NCI-H2171 (cell line): ENCODE measurements at places on chromosomes 11 and 22.

DNA sequence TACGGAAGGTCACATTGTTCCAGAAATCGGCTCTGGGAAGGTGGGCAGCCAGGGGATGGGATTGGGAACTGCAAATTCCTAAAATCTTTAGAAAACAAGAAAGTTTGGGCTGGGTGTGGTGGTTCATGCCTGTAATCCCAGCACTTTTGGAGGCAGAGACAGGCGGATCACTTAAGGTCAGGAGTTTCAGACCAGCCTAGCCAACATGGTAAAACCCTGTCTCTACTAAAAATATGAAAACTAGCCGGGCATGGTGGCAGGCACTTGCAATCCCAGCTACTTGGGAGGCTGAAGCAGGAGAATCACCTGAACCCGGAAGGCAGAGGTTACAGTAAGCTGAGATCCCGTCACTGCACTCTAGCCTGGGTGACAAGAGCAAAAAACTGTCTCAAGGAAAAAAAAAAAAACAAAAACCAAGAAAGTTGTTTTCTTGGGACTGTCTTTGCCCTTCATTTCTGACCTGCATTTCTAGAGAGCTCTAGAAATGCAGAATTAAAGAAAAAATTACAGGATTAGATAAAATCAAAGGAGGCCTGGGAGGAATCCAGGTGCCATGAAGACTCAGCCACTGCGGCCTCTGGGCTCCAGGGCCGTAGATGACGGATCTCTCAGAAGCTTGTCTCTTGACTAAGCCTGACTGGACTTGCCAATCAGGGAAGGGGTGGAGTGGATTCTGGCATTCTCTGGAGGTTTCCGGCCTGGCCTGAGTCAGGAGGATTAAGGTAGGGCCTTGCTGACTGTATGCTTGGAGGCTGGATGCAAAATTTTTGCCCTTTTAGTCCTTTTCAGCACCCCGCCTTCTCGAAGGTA, 5.3 kb upstream of the MALAT1 start:
- DNase-seq, result no peak

GRCh38 chr11:8973121-8973520, 8.9 kb upstream of the TMEM9B start:
- no peak for DNase-seq

GRCh38 chr11:29629286-29629685, 387.5 kb downstream of the KCNA4 start:
- no peak for DNase-seq

DNA sequence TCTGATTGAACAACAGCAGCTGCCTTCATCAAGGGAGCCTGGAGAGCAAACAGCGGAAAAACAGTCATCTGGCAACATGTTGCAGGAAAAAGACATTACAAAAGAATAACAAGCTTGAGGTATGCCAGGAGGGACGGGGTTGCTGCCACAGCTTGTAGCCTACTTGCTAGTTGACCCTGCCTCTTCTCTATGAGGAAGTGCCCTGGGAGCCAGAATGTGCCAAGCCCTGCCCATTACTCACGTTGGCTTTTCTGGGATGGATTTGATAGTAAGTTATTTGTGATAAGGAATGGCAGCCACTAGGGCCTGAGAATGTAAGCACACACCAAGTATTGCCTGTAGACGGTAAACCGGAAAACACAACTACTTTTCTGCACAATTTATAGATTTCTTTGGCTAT, 113.5 kb upstream of the KIRREL3 start:
- DNase-seq, result no peak

GRCh38 chr11:65911682-65912568, 6.9 kb downstream of the C11orf68 start:
- DNase-seq, result no peak

DNA sequence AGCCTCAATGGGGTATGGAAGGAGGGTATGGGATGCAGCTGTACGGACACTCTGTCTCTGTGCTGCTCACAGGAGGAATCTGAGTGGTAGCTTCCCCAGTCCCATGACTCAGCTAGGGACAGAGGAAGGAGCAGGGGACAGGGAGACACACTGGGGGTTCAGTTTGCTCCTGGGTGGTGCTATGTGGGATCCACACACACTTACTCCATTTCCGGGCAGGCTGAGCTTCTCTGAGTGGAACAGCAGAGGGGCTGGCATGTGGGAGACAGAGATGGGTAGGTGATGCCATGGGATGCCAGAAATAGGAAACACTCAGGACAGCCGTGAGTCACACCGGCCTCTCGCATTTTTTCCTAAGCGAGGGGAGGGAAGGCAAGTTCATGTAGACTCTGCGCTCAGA, 59.2 kb upstream of the KIRREL3 start:
- no peak for DNase-seq

- no peak for DNase-seq
These were observed 62.0 kb downstream of the FAM76B start for GRCh38 chr11:95727620-95728019.

- DNase-seq, result no peak
These were observed 143.6 kb upstream of the TRPC6 start for GRCh38 chr11:101727451-101727850.

GRCh38 chr11:36153551-36153950, 135.7 kb downstream of the COMMD9 start:
- no peak for DNase-seq

GRCh38 chr11:68903288-68904247, at the start of the genes IGHMBP2 and MRPL21:
IGHMBP2 (plus strand) TSS chr11:68903891; CDS start chr11:68903953, 62 bp downstream.
MRPL21 (minus strand) TSS chr11:68903832; CDS start chr11:68903810, 22 bp downstream.
- peak; percentile 81 for DNase-seq

GRCh38 chr11:16790486-16791190, 52.2 kb downstream of the C11orf58 start:
- no peak for DNase-seq

- no peak for DNase-seq
These were observed 26.5 kb downstream of the CTNND1 start for GRCh38 chr11:57787920-57788702.

DNA sequence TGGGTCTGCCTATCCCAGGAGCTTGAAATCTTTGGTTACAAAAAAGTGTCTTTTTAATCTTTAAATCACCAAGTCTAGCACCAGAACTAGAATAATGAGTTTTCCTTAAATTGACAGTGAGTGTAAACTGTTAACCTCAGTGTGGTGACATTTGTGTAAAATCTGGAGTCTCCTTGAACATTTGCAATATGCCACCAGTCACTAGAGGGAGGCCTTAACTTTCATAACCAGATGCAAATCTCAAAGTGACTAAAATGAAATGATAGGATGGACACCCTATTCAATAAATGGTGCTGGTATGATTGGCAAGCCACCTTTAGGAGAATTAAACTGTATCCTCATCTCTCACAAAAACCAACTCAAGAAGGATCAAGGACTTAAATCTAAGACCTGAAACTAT, 8.3 kb upstream of the SCGB1D2 start:
- DNase-seq, result no peak

GRCh38 chr11:107770551-107770951, 58.7 kb upstream of the SLN start:
- DNase-seq, result no peak

- peak; percentile 41 for DNase-seq
These were observed 1.4 kb downstream of the MFNG start for GRCh38 chr22:37484480-37485394.

DNA sequence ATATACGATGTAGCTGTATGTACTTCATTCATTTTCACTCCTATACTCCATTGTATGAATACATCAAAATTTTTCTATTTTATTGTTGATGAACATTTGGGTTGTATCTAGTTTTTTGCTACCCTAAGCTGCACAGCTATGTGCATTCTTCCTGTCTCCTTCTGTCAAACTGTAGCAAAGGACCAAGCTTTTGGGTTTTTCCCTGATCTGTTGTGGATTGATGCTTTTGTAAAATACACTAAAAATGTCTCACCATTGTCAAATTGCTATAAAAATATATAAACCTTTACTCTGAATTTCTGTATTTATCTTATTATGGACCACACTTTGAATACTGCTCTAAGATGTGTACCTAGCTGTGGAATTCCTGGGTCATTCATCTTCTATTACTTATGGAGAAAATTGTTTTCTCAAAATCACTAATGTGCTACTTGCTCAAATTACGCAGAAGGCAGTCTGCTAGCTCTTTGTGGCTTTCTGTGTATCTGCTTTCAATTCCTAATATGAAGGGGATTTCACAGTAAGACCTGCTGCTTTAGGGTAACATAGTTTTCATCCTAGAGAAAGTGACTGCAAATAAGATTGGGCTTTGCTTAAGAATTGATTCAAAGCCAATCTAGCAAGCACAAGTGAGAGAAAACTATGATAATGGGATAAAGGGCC, 123.4 kb downstream of the CYP2R1 start:
- no peak for DNase-seq

GRCh38 chr22:43110927-43111623, 525 bp downstream of the BIK start:
- DNase-seq, result peak; percentile 33

DNA sequence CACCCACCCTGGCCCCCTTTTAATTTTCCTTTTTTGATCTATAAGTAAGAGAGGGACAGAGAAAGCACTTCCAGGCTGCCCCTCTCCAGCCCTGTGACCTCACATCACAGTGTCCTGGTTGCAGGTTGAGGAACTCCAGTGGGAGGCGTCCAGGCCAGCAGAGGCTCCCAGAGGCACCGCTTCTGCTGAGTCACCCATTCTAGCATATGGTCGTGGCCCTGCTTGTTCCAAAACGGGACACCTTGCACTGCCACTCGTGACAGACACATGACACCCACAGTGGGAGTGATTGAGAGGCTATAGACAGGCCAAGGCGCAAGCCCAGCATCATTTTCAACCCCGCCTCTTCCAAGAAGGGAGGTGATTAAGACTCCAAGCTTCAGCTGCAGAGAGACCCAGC, 16.0 kb upstream of the TMPRSS4 start:
- no peak for DNase-seq

DNA sequence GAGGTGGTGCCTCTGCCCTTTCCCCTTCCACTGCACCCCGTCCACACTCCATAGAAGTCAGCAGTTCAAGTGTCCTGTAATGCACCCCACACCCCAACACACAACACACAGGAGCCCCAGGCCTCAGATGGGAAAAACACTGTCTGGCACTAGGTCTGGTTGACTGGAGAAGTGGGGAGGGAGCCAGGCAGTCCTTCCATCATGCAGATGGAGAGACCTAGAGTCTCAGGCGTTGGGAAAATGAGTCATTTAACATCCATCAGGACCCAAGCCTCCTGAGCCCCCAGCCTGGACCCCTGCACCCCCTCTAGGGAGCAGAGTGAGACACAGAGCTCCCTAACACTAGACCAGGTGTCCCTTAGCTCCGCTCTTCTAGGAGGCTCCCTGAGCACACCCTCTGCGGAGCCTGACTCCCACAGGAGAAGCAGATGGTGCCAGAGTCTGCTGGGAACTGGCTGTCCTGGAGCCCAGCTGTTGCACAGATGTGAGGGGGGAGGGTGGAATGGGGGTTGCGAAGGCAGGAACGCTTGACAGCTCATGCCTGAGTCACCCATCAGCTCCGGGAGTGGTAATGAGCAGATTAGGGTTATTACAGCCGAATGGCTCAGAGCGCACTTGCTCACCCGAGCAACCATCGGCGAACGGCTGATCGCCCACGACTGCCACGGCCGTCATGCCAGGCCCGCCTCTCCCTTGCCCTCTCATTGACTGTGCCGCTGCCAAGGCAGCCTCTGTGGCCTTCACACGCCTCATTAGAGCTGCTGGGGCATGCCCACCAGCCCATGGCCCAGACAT, 22.1 kb upstream of the SYT7 start:
- peak; percentile 96 for DNase-seq

- DNase-seq, result no peak
These were observed 124.5 kb downstream of the KCNQ1 start for GRCh38 chr11:2569321-2569721.

GRCh38 chr11:13228572-13228971, 49.0 kb upstream of the BMAL1 start:
- no peak for DNase-seq

GRCh38 chr11:118109231-118109630, 22.5 kb upstream of the SMIM35 start:
- DNase-seq, result no peak

DNA sequence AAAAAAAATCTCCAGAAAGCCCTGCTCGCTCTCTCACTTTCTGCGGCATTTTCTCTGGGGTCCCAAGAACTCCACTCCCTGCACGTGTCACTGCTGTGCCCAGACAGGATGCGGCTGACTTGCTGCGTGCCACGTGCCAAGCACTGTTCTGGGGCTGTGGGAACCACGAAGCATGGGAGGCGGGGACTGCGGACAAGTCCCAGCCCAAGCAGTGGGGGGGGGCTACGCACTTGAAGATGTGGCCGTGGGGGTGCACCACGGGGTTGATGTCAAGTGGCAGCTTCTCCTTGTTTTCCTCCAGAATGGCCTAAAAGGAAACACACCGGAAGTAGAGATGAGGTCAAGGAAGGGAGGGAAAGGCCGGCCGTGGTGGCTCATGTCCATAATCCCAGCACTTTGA, 10.8 kb downstream of the TTLL12 start:
- no peak for DNase-seq

DNA sequence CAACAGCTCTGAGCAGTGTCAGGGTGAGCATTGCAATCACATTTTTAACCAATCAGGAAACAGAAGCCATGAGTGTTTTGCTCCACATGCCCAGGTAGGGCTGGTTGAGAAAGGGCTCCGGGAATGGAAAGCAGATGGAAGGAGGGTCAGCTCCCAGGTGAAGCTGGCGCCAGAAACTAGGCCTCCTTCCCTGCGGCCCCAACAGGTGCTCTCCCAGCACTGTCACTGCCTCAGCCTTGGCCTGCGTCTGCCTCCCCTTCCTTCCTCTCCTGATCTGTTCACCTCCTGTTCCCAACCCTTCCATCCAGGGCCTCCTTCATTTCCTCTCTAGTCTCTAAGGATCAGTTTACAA, 4.6 kb upstream of the VSIG10L2 start:
- DNase-seq, result no peak

DNA sequence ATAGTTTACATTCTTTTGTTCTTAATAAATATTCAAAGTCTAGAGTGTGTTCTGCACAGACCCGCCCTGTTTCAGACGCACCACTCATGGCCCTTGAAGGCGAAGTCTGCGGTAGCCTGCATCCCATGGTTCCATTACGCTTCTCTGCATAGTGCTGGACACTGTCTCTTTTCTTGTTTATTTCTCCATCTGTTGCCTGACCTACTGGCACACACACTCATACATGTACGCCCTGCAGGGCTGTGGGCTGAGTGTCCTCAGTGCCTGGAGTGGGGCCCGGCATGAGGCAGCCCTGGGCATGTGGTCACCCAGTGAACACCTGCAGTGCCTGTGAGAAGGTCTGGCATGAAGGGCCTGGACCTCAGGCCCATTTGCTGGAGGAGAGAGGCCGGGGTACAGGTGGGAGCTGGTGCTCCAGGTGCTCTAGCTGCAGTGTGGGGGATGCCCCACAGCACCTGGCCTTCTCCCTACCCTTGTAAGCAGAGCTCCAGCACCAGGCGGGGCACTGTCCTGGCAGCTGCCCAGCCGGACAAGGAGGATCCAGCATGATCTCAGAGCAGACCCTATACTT, 404.1 kb downstream of the TBC1D22A start:
- DNase-seq, result no peak

GRCh38 chr11:29312812-29313211, 704.0 kb downstream of the KCNA4 start:
- DNase-seq, result no peak

- DNase-seq, result no peak
These were observed 38.9 kb downstream of the FZD4 start for GRCh38 chr11:86916330-86916729.

GRCh38 chr22:42419243-42419881, 12.8 kb downstream of the NFAM1 start:
- DNase-seq, result no peak
